Activated naive CD4-positive, alpha-beta T cell treated with anti-CD3 and anti-CD28 coated beads, Interleukin-2, amount 50 U/mL, for 72 hours (primary cell): ENCODE measurements at places on chromosomes 2 and 18.

- DNase-seq, result no peak
These were observed 331.2 kb upstream of the MYT1L start for GRCh38 chr2:2662037-2662846.

GRCh38 chr2:98469862-98470544 is 25.3 kb downstream of the INPP4A start:
- DNase-seq, result peak; percentile 53

DNA sequence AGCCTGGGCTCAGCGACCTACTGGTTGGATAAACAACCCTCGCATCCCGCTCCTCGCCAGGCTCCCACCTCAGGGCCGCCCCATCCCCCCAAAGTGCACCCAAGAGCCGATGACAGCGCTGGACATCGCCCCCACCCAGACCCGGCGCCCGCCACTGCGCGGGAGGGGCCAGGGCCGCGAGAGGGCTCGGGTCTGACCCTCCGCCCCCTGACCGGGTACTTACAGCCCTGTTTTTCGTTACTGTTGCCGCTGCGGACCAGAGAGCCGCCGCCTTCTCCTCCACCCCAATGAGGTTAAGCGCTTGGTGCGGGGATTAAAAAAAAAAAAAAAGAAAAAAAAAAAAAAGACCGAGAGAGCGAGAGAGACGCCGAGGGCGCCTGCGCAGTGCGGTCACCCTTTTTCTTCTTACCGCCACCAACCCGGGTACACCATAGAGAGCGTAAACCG is at the start of gene CLASP1:
Gene CLASP1, minus strand, starts transcription at position 314 of the 447 bp plus-strand sequence. CDS start 43,567 bp downstream, outside the sequence.
- DNase-seq, result no peak

- DNase-seq, result no peak
These were observed 15.5 kb downstream of the FBXO11 start for GRCh38 chr2:47890711-47891368.

GRCh38 chr2:99255491-99256318 is at the start of gene LYG2:
LYG2 (minus strand) TSS chr2:99255666; CDS start chr2:99254260, 1,406 bp downstream.
- DNase-seq, result no peak

- DNase-seq, result no peak
These were observed 24.8 kb downstream of the LYPD1 start for GRCh38 chr2:132645176-132645575.
